ENCODE measurements at places on chromosomes 1 and 21. TPM values are rescaled to one million over a fixed set of nuclear protein-coding genes. Genes with fewer than 3 reads are reported as not detected.

LAD1 gene
- not detected for total RNA-seq

SAMD11 gene
- 11.1 TPM for total RNA-seq

ARF1 gene
- 297 TPM for total RNA-seq

C1orf167 gene
- total RNA-seq: 0.99 TPM

EPHA8 gene
- total RNA-seq: not detected

SUSD4 gene
- not detected for total RNA-seq

OR14I1 gene
- total RNA-seq: not detected

PPOX gene
- total RNA-seq: 14.3 TPM

GJA5 gene
- 2.0 TPM for total RNA-seq

PRELP gene
- total RNA-seq: 4.3 TPM
